ENCODE measurements at places on chromosomes 2 and 18.

- peak; percentile 79 for DNase-seq
Measured at GRCh38 chr2:196987649-196988364, 61.3 kb upstream of the PGAP1 start.

DNA sequence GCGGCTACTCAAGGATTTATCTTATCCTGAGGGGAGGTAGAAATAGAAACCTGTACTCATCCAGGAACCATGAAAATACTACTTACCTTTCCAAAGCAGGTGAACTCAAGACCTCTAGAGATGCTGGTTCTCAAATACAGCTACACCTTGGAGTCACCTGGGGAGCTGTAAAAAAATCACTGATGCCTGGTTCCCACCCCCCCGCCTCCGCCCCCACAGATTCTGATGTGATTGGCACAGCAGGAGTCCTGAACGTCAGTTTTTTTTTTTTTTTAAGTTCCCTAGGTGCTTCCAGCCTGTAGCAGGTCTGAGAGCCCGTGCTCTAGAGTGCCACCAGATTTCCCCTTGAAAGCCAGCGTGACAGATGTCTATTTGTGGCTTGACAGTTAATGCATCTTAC is 113.6 kb downstream of the MRO start:
- no peak for DNase-seq

GRCh38 chr2:147027436-147027835 is 817.4 kb upstream of the ACVR2A start:
- no peak for DNase-seq

GRCh38 chr2:160493227-160494028 is at the start of gene RBMS1:
Gene RBMS1 (minus strand): TSS chr2:160493807. CDS start chr2:160493363, 444 bp downstream.
- DNase-seq = peak; percentile 42

GRCh38 chr2:138036522-138036921 is 72.2 kb downstream of the HNMT start:
- DNase-seq = no peak

GRCh38 chr18:46278481-46279465 is 174.6 kb downstream of the HAUS1 start:
- DNase-seq = no peak

DNA sequence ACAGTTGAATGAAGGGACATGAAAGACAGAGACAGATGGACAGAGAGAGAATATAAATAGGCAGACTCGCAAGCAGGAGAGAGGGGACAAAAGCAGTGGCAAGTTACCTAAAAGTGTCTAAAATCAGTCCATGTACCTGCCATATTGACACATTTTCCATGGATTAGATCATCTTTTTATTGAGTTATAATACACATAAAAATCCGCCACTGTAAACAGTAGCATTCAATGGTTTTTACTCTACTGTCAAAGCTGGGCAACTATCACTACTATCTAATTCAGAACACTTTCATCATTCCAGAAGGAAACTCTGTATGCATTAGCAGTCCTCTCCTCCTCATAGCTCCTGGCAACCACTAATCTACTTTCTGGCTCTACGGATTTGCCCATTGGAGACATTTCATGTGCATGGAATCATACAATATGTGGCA is 10.1 kb downstream of the CFAP210 start:
- DNase-seq = no peak

- peak; percentile 88 for DNase-seq
Measured at GRCh38 chr2:12430407-12431133, 286.2 kb upstream of the TRIB2 start.

- DNase-seq = no peak
Measured at GRCh38 chr2:23617811-23618215, 232.8 kb downstream of the KLHL29 start.

GRCh38 chr2:130966149-130966774 is 127.0 kb downstream of the FAM168B start:
- no peak for DNase-seq

GRCh38 chr2:102179061-102179460 is 7.8 kb upstream of the IL1RL2 start:
- DNase-seq = no peak

GRCh38 chr2:101303688-101304087 is 4.8 kb downstream of the RNF149 start:
- no peak for DNase-seq

GRCh38 chr2:167440382-167440781 is 552.1 kb downstream of the XIRP2 start:
- no peak for DNase-seq

- no peak for DNase-seq
Measured at GRCh38 chr2:97657986-97658690, 5.7 kb downstream of the ACTR1B start.

GRCh38 chr2:8575038-8575833 is 106.6 kb upstream of the ID2 start:
- peak; percentile 38 for DNase-seq

DNA sequence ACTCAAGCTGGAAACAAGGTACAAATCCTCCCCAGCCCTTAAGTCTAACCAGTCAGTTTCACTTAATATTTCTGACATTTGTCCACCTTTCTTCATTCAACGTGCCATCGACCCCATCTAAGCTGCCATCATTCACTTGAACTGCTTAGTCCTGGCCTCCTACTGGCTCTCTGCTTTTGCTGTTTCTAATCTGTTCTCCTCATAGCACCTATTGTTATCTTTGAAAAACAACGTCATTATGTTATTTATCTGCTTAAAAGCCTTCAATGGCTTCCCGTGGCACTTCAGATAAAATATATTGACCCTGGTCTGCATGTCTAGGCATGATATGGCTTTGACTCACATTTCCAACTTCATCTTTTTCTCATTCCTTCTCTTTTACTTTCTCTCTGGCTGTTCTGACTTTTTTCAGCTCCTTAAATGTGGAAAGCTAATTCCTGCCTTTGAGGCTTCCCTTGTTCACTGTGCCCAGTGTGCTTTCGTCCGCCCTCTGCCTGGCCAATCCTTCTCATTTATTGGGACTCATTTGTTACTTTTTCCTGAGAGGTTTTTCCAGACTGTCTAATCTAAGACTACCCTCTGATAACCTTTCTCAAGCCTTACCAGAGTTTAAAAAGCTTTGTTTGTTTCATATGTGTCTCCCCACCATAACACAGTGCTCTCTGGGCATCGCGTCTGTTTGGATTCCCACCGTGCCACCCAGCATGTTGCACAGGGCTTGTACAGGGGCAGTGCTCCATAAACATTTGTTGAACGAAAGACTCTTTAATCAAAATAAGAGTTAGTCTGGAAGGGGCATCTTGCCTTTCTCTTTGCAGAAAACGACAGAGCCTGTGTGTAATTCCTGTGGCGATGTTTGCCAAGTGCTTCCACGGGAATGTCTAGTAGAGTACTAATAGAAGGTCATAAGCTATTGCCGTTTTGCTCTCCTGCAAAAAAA is 183.9 kb downstream of the FMNL2 start:
- DNase-seq = no peak

- no peak for DNase-seq
Measured at GRCh38 chr2:238099714-238100048, 459 bp upstream of the ESPNL start.

DNA sequence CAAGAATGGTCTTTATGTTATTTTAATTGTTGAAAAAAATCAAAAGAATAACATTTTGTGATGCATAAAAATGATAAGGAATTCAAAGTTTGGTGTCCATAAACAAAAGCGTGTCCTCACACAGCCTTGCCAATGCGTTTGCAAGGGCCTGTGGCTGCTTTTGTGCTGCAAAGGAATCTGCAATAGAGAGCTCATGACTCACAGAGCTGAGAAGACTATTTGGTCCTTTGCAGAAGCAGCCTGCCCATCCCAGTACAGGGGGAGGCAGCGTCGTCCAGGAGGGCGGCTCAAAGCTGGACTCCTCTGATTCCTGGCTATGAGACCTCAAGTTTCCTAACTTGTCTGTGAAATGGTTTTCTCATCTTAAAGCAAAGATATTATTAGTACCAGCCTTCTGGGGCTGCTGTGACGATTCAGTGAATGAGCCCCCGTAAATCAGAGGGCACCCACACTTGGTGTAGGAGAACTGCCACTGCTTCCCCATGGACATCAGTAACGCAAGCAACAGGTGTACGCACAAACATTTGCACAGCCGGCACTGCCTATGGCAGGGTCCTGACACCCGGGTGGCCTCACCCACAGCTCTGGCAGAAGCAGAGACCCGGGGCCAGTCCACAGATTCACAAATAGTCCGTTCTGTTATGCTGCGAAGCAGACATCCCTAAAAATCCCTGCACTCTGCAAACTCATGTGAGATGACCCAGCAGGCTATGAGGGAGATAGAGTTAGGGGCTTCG is 70.6 kb upstream of the ASAP2 start:
- DNase-seq = no peak

- DNase-seq = peak; percentile 4
Measured at GRCh38 chr2:188369365-188369764, 77.7 kb downstream of the GULP1 start.

DNA sequence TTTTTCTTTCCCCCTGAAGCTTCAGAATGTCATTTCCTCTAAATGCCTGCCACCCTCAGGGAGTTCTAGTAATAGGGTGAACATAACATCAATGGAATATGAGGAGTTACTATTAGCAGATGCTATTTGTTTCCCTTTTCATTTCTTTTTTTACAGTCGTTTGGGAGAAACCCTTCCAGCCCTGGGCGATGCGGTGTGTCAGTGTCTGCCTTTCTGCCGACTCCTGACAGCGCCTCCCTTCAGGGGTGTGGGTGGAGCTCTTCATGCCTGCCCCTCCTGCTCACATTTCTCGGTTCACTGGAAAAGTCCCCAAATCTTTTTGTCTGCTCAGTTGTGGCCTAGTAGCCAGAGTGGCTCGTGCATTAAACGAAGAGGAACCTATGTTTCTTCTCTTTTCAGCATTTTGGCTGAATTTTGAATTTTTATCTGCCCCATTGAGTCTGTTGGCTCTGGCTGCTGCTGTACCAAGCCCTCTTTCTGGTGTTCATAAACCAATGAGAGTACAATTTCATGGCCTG is 72.3 kb downstream of the FMNL2 start:
- DNase-seq = no peak

GRCh38 chr2:149342509-149342908 is 12.1 kb downstream of the LYPD6 start:
- no peak for DNase-seq

DNA sequence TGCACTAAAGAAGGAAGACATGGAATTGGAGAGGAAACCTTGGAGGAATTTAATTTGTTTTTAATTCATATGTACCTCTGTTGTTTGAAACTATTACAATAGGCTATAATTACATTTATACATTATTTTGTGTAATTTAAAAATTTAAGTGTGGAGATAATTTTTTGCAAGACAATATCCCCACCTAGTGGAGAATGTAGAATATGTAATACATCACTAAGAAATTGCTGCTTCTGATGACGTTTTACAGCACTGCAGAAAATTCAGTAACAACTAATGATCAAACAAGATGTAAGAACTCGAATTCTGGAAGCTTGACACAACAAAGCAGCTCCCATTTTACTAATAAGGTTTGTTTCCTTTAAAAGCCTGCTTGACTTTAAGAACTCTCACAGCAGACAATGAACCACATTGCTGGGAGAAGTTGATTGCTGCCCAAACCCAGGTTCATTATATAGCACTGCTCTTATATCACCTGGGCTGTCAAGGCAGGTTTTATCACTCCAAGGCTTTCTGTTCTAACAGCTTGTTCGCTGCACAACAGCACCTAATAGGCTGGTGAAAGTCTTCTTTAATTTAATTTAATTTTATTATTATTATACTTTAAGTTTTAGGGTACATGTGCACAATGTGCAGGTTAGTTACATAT is 53.4 kb downstream of the THADA start:
- DNase-seq = no peak

DNA sequence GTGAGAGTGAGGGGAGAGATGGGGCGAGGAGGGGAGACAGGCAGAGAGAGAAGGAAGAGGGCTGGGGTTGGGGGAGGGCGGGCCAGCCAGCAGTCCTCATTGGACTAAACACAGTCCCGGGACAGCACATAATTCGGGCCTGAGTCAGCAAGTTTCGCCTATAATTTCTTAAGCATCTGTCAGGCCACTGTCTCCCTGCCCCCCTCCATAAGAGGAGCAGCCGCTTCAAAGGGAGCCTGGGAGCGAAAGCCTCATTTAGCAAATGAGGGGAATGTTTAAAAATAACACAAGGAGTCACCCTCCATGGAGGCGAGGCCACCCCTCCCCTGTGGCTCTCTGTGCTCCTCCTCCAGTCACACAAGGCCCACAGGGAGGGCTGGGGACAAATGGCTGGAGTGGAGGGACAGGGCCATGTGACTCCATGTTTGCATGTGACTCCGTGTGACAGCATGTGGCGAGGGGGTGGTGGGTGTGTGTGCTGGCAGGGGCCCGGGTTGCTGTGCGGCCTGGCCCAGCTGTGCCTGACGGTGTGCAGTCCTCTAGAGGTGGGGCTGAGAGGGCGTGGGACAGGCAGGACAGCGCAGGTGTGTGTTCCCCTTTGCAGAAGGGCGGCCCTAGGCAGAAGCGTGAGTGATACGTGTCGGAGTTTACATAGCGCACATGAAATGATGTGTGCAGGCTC is 162.4 kb downstream of the CELF4 start:
- no peak for DNase-seq

DNA sequence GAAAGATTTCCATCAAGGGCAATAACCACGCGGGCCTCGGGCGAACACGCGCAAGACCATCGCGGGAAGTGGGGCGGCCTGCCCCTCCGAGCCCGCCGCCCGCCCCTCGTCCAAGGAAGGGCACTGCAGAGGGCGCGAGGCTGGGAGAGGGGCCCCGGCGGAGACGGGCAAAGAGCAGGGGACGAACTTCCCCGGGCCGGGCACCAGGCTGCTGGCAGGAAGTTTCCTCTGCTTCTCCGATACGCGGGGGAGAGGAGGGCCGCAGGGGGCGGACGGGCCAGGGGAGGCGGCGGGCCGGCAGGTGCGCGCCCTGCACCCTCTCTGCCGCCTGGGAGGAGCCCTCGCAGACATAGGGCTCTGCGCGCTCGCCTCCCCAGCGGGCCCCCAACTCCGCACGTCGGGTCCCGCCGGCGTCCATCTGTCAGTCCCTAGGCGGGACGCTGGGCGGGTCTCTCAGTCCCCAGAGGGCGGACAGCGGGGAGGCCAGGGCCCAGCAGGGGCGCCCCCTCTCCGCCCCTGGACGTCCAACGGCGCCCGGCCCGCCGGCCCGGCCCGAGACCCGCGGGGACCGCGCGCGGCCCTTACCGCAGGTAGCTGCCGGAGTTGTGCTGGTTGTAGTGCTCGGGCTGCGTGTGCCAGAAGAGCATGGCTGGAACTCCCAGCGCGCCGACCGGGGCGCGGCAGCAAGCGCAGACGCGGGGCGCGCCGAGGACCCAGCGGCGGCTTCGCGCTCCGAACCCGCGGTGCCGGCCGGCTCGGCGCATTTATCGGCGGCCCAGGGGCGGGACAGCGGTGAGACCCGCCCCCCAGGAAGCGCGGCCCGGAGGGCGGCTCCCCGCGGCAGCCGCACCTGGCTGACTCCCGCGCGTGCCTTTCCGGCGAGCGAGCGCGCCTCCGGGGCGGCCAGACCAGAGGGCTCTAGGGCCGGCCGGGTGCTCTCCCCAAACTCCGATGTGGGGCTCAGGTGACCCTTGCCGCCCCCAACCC is at the start of gene TFCP2L1:
TSS of gene TFCP2L1 (minus strand) at position 740 of the 987 bp plus-strand sequence. CDS start at position 647, 93 bp downstream.
- DNase-seq = no peak
